Activated T-cell treated with anti-CD3 and anti-CD28 coated beads, Interleukin-2, amount 50 U/mL, for 72 hours (primary cell): ENCODE measurements at places on chromosomes 5 and 9. TPM values are rescaled to one million over a fixed set of nuclear protein-coding genes. Genes with fewer than 3 reads are reported as not detected.

DNA sequence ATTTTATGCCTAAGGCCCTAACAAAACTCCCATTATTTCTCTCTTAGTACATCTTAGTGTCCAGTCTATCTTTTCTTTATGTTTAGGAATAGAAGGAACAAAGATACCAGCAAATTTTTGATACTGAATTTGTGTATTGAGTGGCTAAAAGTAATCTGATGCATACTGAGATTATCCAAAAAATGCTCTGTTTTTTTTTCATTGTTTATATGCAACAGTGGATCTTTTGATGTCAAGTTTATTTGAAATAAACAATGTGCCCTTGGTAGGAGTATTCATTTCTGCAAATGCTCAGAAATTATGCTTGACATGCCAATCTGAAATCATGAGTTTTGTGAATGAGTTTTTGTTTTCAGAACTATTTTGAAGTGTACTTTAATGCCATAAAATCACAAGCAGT lies 58.7 kb downstream of the CCDC192 start:
- DNase-seq: no peak
- H3K4me1 ChIP-seq: peaks cover 5% of the 10 kb centered on the region
- H3K27ac ChIP-seq: no peak overlapping the region
- no peak overlapping the region for H3K4me3 ChIP-seq

- H3K36me3 ChIP-seq: no peaks in the 10 kb centered on the region
- no peaks in the 10 kb centered on the region for H3K4me1 ChIP-seq
- DNase-seq: no peak
- H3K27me3 ChIP-seq: no peaks in the 10 kb centered on the region
These were observed 386.3 kb downstream of the BNC2 start for GRCh38 chr9:16484180-16484579.

- H3K27ac ChIP-seq: no peak overlapping the region
- H3K27me3 ChIP-seq: peaks cover 62% of the 10 kb centered on the region
- peaks cover 2% of the 10 kb centered on the region for H3K36me3 ChIP-seq
- no peak overlapping the region for H3K4me3 ChIP-seq
These were observed 113.8 kb downstream of the MEF2C start for GRCh38 chr5:88769165-88769564.

GRCh38 chr5:148209151-148209770 lies 6.4 kb downstream of the SPINK6 start:
- no peaks in the 10 kb centered on the region for H3K4me1 ChIP-seq
- H3K27ac ChIP-seq: no peak overlapping the region
- no peak for DNase-seq
- H3K27me3 ChIP-seq: peaks cover 19% of the 10 kb centered on the region
- H3K36me3 ChIP-seq: no peaks in the 10 kb centered on the region

DNA sequence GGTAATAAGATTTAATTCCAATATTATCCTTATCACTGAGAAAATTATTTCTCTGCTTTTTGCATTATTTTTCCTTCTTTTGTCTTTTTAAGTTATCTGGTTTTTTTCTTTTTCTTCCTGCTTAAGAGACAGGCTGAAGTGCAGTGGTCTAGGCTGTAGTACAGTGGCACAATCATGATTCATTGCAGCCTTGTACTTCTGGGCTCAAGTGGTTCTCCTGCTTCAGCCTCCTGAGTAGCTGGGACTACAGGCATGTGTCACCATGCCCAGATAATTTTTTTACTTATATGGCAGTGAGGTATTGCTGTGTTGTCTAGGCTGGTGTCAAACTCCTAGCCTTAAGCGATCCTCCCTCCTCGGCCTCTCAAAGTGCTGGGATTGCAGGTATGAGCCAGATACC lies 93.9 kb downstream of the SLC44A1 start:
- DNase-seq: no peak
- peaks cover 1% of the 10 kb centered on the region for H3K36me3 ChIP-seq
- H3K4me3 ChIP-seq: no peak overlapping the region

DNA sequence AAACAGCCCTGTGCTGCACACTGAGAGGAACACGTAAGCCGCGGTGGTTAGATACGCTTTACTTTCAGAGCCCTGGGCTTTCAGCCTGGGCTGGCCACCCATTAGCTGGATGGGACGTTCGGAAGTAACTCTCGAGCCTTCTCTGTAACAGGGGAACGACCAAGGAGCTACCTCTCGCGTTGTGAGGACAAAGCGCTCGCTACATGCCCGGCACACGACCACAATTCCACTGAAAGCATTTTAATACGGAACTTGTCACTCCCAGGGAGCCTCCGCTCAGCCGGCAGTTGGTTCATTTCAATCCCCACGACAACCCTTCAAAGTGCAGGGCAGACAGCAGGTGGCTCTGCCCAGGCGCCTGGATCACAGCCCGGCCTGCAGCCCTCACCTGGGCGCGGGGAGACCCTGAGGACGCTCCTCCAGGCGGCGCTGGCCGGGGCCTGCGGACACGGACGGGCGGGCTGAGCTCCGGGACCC lies 368 bp downstream of the SURF1 start:
- peak overlapping the region; percentile 91 for H3K4me3 ChIP-seq
- no peaks in the 10 kb centered on the region for H3K27me3 ChIP-seq
- peak overlapping the region; percentile 83 for H3K27ac ChIP-seq
- H3K36me3 ChIP-seq: peaks cover 5% of the 10 kb centered on the region
- H3K4me1 ChIP-seq: peaks cover 82% of the 10 kb centered on the region
- no peak for DNase-seq

GRCh38 chr9:88378317-88378716 lies 9.9 kb upstream of the SPIN1 start:
- DNase-seq: no peak
- no peak overlapping the region for H3K27ac ChIP-seq
- H3K36me3 ChIP-seq: no peaks in the 10 kb centered on the region
- H3K4me3 ChIP-seq: no peak overlapping the region
- no peaks in the 10 kb centered on the region for H3K27me3 ChIP-seq

GRCh38 chr9:6356904-6357303 lies 28.7 kb downstream of the TPD52L3 start:
- no peak for DNase-seq
- no peak overlapping the region for H3K27ac ChIP-seq
- H3K4me1 ChIP-seq: peaks cover 19% of the 10 kb centered on the region
- H3K4me3 ChIP-seq: no peak overlapping the region

DNA sequence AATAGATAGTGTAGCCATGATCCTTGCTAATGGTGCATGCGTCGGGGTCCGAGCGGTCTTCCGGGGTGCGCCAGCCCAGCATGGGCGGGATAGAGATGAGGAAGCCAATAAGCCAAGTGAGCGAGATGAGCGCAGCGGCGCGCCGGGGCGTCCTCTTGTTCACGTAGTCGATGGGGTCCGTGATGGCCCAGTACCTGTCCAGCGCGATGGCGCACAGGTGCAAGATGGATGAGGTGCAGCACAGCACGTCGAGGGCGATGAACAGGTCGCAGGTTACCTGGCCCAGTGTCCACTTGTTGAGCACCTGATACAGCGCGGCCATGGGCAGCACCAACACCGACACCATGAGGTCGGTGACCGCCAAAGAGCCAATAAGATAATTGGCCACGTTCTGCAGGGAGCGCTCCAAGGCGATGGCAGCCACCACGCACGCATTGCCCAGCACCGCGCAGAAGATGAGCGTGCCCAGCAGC lies 1.1 kb downstream of the HTR1A start:
- no peaks in the 10 kb centered on the region for H3K4me1 ChIP-seq
- DNase-seq: no peak

DNA sequence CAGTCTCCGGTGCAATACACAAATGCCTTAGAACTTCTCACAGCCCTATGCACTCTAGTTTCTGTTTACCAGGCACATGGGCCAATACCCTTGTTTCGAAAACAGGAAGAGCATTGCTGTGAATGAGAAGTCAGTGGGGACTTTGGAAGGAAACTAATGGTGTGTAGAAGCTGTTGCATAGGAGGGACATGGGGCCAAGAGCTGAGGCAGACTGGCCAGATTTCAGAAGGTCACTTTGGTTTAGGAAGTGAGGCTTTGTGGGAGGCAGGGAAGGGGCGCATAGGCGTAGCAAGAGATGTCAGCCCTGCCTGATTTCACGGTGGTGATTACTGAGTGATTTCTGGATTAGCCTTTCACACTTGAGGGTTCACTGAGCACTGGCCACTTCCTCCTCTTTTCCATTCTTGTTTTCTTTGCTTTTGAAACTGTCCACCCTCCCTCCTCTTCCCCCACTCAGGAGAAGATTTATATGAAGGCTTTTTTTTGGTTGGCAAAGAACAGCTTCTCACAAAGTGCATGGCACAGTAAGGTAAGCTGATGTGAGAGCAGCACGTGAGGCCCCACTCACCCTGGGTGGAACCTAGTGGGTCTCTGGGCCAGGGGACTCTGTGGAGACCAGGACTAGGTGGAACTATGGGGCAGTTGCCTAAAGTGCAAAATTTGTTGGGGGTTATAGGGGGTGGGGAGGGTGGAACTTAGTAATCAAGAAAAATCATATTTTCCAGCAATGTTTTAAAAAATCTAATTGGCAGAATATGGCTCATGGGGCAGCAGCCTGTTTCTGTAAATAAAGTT lies 6.1 kb upstream of the TMEM252 start:
- H3K4me3 ChIP-seq: no peak overlapping the region
- DNase-seq: no peak
- no peaks in the 10 kb centered on the region for H3K4me1 ChIP-seq
- no peak overlapping the region for H3K27ac ChIP-seq
- H3K36me3 ChIP-seq: no peaks in the 10 kb centered on the region
- H3K27me3 ChIP-seq: peaks cover 26% of the 10 kb centered on the region

- no peaks in the 10 kb centered on the region for H3K27me3 ChIP-seq
- H3K27ac ChIP-seq: no peak overlapping the region
- no peak overlapping the region for H3K4me3 ChIP-seq
These were observed 14.1 kb downstream of the SNX2 start for GRCh38 chr5:122788996-122789395.

DNA sequence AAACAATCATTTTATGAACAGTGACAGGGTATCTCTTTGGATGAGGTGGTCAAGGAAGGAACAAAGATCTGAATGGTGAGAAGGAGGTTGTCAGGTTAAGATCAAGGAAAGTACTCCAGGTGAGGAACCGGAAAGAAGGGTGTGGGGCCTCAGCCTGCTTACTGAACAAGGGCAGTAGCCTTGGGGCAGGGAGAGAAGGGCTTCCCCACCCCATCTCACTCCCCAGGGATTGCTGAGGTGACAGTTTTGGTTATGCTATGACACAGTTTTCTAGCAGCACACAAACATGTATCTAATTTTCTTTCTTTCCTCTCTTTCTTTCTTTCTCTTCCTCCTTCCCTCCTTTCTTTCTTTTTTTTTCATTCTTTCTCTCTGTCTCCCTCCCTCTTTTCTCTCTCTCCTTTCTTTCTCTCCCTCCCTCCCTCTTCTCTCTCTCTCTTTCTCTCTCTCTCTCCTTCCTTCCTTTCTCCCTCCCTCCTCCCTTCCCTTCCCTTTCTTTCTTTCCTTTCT lies 4.1 kb upstream of the HDHD3 start:
- H3K4me3 ChIP-seq: no peak overlapping the region
- peaks cover 8% of the 10 kb centered on the region for H3K4me1 ChIP-seq
- H3K36me3 ChIP-seq: no peaks in the 10 kb centered on the region
- H3K27me3 ChIP-seq: no peaks in the 10 kb centered on the region

- H3K4me3 ChIP-seq: no peak overlapping the region
- H3K27me3 ChIP-seq: peaks cover 6% of the 10 kb centered on the region
- H3K36me3 ChIP-seq: no peaks in the 10 kb centered on the region
These were observed 210.6 kb upstream of the KLF9 start for GRCh38 chr9:70625078-70625477.

DNA sequence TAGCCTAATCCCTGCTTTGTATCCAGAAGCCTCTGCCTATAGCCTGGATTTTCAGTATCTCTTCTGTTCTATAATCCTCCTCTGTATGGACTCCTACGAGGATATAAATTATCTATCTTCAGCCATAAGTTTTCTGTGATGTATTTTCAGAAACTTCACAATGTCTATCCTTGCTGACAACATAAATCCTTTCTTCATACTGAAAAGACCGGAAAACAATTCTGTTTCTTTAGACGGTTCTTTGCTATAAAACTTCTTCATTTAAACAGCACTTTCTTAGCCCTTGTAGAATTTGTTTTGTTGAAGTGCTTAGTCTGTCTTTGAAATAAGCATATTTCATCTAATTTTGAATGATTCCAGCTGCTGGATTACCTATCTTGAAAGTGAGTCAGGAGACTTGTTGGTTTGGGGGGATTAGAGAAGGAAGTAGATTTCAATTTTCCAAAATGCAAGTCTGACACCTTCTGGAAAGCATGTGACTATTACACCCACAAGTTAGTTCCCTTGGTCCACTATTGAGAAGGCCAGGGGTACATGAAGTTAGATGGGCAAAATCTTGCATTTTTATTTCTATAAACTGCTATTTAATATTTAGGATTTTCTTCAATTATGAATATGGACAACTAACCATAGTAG lies 96.3 kb upstream of the RANBP3L start:
- H3K27ac ChIP-seq: no peak overlapping the region
- no peaks in the 10 kb centered on the region for H3K4me1 ChIP-seq
- H3K27me3 ChIP-seq: no peaks in the 10 kb centered on the region
- H3K4me3 ChIP-seq: no peak overlapping the region

RNF44 gene
- 93.0 TPM for total RNA-seq

MEIKIN gene
- total RNA-seq: 0.19 TPM

PCDHB11 gene
- not detected for total RNA-seq

TAF11L5 gene
- total RNA-seq: not detected

TMEM252 gene
- not detected for total RNA-seq

PTPN3 gene
- 2.7 TPM for total RNA-seq
